ENCODE measurements at places on chromosomes 7 and 10.

- DNase-seq, result no peak
These were observed 258.6 kb downstream of the CXCL12 start for GRCh38 chr10:44126291-44126717.

DNA sequence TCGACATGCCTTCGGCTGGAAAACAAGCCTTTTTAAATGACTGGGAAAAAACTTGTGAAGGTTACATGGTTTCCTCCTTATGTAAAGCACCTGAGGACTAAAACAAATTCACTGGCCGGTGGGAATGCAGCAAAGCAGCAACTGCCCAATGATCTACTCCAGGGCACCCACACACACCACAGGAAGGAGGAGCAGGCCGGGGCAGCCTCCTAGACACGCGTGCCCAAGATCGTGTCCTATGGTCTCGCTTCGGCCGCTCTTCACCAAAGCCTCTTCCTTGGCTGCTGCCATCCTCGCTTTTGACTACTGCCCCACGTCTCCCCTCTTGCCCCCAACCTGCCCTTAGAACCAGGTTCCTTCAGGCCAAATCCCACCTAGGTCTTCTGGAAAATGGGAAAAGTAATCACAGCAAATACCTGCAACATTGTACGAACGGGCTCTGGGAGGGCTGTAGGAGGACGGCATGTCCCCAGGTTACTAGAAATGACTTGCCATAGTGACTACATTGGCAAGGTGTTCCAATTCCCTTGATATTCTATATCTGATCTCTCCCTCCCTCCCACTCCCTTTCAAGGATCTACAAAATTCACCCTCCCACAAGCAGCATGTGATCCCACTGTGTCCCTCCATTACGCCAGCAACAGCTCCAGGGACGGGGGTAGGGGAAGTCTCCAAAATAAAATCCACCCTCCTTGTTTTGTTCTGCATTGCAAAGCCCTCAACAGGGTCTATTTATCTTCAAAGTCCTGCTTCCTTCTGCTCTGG, 84.9 kb downstream of the RNF216 start:
- DNase-seq, result no peak

GRCh38 chr7:105277341-105277740, 111.4 kb downstream of the SRPK2 start:
- DNase-seq, result no peak

GRCh38 chr7:144415858-144416257, 12.4 kb upstream of the NOBOX start:
- no peak for DNase-seq

DNA sequence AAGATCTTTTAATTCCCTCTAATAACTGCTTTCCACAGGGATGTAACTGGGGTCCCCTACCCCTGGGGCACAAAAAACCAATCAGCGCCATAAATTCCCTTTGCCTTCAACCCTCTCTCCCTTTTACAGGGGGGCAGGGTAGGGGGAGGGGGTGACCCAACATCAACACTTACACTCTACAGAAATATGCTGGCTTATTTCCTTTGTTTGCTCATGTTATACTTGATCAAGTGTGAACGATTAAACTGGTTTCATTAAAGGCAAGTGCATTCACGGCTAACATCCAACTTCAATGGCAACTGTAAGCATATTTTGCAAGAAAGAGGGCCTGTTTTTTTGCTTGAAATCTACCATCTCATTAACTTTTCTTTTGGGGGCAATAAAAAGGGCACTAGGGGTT, 2.9 kb downstream of the CTBP2 start:
- no peak for DNase-seq

- DNase-seq, result no peak
These were observed 10.5 kb upstream of the GUSB start for GRCh38 chr7:65992526-65992925.

DNA sequence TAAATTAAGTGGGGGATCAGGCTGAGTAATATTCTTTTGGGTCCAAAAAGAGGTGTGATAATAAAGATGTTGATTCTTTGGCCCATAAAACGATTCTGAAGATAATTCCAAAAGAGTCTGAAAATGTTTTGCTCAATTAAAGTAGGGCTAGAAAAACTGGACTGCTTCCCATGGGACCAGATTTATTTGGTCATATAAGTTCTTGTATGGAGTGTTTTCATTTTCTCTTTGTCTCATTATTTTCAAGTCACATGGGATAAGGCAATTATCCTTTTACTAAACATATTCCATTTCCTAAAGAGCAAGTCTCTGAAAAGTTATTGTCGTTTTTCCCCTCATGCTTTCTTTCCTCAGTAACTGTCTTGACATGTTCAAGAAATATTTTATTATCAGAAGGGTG, 41.5 kb downstream of the CDK6 start:
- DNase-seq, result no peak

Data from SHP77 treated with DMSO at 0.1 percent for 48 hours (cell line).